ENCODE measurements at places on chromosomes 11 and 22.
A peak's percentile ranks its signal among the peaks of the same experiment; 100 is the strongest.

GRCh38 chr11:74138572-74138971 lies 32.2 kb downstream of the C2CD3 start:
- DNase-seq, result no peak

DNA sequence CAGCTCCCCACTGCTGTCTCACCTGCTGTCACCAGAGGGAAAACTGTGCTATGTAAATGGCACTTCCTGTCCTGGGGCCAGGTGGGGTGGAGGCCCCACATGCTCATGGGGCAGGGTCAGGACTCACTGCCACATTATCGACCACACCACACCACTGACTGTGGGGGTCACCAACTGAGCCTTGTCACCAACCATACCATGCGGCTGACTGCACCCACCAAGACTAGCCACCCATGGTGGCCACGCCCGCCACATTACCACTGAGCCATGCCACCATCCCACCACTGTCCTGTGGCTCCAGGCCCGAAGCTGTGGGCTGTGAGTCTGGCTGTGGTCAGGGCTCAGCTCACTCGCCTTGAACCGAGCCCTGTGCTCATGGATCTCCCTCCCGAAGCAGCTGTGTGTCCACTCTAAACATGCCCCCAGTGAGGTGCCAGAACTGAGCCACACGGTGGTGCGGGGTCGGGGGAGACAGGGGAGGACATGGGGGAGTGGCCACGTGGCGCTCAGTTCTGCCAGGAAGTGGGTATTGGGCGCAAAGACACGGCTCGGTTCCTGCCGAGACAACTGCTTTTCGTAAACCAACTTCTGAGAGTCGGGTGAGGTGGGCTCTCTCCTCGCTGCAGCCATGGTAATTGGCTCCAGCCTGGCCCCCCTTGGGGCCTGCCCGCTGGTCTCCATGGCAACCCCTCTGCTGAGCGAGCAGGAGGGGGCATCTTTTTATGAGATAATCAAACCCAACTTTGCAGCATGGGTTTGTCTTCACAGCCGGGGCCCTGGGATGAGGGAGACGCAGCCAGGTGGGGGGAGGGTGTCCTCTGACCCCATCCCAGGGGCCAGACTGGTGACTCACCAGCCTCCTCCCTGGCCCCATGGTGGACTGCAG lies 23.2 kb downstream of the RTN4R start:
- DNase-seq, result no peak

DNA sequence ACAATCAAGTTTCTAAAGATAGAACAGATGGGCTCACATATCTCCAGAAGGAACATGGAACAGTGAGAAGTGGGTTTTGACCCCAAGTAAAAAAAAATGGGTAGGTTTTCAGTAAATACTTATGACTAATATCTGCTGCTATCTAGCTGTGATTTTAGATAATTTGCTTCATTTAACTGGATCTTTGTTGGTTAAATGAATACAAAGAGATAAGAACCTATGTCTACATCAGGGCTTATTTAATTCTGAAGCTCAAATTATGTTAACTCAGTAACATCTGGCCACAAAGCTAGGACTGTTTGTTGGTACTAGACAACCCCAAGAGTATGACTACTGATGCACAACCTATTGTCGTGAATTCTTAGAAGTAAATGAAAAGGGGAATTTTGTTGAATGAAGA lies 144.4 kb upstream of the SESN3 start:
- no peak for DNase-seq

DNA sequence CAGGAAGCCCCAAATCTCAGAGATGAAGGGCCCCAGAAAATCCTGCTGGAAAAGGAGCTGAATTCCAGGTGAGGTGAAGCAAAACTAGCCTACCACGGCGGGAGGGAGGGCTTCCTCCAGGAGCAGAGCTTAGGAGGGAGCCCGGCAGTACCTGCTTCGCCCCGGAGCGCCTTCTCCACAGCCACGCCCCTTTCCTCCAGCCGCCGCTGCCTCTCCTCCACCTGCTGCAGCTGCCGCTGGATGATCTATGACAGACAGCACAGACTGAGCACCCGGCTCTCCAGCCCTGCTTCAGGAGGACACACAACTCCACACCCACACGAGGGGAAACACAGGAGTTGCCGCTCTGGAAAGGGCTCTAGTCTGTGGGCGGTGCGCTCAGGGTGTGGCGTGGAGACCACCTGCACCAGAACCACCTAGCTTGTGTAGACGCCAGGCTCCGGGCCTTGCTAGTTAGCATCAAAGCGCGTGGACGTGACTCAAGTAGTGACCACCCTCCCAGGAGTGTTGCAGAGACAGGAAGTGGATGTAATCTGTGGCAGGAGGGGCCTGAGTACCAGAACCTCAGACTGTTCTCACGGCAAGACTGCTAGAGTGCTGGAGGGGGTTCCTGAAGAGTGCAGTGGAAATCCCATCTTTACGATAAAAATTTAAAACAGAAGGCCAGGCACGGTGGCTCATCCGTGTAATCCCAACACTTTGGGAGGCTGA lies 34.6 kb upstream of the BID start:
- DNase-seq, result no peak

DNA sequence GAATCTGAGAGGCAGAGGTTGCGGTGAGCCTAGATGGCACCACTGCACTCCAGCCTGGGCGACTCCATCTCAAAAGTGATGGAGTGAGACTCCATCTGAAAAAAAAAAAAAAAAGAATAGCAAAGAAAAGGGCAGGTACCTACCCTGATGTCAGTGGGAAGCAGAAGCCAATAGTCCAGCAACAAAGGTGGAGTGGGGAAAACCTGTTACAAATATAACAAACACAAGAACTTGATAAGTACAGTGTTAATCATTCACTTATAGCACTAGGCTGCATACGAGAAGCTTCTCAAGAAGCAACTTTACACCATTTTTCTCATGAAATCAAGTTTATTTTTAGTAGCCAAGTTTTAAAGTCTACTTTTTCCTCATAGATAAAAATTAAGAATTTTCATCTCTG lies 62.5 kb upstream of the YWHAH start:
- DNase-seq, result no peak

DNA sequence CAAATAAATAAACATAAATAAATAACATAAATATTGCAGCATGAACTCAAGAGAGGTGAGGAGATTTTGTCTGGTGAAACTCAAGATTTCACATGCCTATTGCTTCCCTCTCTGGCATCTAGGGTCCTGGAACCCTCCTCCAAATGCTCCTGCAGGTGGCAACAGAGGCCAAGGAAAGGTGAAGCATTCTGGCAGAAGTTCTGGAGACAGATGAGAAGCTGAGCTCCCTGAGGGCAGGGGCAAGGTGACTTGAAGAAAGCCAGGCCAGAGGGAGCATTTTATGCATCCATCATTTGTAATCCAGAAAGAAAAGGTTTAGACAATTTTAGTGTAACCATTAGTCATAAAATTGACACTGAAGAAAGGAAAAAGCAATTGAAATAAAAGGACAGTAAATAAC lies 64.9 kb downstream of the ENDOD1 start:
- DNase-seq, result peak; percentile 63

- no peak for DNase-seq
These were observed 98.2 kb upstream of the BID start for GRCh38 chr22:17872471-17872870.

GRCh38 chr11:17077240-17077519 lies 287 bp downstream of the RPS13 start:
- DNase-seq, result no peak

DNA sequence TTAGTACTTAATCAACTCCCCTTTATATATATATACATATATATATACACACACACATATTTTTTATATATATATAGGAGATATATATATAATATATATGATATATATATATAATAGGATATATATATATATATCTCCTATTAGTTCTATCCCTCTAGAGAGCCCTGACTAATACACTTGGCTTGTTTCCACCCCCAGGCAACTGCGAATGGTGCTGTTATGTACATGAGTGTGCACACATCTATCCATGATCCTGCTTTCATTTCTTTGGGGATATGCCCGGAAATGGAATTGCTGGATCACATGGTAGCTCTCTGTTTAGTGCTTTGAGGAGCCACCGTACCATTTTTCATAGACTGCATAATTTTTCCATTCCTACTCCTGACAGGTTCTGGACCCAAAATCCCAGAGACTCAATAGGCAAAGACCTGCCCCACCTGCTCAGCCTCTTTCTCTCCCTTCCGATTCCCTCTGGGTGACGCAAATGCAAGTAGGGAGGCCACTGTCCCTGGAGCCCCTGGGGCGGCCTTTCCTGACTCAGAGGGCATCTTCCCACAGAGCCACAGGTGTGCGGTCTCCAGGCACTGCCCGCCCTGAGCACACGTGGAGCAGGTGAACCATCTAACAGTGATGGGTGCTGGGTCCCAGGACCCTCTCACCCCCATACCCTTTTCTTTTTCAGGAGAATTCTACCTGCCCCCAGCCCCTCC lies 12.0 kb downstream of the FGF3 start:
- DNase-seq, result no peak

- no peak for DNase-seq
These were observed 4.6 kb downstream of the ATF4 start for GRCh38 chr22:39524753-39525657.

DNA sequence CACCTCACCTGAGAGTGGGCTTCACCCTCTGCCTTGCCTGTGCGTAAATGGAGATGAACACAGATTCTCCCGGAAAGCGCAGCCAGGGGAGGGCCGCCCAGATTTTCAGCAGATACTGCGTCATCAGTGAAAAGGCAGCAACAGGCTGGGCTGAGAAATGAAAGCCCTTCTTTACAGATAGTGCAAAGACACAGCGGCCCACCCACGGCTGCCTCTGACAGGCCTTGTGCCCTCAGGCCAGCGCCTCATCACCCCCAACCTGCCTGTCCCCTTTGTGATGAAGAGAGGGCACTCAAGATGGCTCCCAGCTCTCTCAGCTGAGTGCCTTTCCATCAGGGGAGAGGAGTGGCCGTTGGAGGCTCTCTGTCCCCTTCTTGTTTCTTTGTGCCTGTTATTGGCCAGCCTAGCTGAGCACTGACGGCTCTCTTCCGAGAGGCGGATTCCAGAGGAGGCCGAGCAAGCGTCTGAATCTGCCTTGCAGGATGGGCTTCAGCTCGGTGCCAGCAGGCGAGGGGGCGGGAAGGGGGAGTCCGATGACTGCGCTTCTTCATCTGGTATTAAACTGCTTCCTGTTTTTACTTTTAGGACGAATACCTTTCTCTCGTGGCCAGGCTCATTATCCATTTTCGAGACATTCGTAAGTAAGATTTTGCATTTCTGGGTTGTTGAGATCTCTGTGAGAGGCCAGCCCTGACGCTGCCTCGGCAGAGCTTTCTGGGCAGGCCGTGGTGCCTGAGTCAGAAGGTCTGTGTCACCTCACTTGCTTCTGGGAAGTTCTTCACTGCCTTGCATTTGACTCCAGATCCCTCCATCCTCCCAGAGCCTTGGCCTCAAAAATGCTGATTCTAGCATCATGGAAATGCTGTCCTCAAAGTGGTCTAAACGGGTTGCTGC lies 43.7 kb downstream of the MED15 start:
- DNase-seq, result no peak

DNA sequence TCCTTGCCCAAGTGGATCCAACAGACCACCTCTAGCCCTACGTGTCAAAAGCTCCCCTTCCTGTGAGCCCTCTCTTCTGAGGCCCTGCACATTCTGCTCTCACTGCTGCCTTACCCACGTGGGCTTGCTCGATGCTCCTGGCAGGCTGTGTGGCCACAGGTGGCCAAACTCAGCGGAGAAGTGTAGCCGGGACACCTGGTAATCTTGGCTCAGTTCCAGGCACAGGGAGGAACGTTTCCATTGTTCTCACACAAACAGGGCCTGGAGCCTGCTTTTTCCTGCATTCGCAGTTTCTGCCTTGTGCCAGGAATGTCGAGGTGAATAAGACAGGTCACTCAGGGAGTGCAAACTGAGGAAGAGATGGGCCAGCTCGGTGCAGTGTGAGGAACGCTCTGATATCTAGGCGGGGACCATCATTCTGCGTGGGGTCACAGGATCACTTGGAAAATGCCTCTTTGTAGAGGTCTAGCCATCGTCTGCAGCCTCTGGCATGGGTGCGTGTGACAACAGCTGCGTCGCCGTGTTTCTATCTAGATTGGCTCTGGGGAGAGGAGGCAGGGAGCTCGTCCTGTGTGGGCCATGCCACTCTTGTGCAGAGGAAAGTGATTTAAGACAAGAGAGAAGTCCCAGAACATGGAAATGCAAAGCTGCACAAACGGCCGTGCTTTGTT lies 127.6 kb upstream of the PARVA start:
- DNase-seq, result peak; percentile 93

DNA sequence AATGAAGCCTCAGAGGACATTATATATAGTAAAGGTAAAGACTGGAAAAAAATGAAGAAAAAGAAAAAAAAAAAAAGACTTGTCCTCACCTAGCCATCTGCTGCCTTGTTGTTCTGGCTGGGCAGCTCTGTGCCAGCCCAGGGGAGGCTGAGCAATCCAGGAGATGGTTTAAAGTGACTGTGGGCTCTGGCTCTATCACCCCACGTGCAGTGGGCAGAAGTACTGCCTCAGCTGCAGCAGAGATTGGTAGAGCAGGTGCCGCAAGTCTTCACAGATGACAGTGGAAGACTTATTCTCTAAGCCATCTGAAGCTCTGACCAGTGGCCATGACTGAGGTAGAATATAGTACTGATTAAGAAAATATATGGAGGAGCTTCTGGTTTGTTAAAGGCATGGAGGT lies 62.2 kb downstream of the SGSM3 start:
- DNase-seq, result no peak

- DNase-seq, result no peak
These were observed 7.2 kb downstream of the OSBP2 start for GRCh38 chr22:30701872-30702271.

- DNase-seq, result no peak
These were observed 19.1 kb downstream of the OR8D1 start for GRCh38 chr11:124294687-124295086.

DNA sequence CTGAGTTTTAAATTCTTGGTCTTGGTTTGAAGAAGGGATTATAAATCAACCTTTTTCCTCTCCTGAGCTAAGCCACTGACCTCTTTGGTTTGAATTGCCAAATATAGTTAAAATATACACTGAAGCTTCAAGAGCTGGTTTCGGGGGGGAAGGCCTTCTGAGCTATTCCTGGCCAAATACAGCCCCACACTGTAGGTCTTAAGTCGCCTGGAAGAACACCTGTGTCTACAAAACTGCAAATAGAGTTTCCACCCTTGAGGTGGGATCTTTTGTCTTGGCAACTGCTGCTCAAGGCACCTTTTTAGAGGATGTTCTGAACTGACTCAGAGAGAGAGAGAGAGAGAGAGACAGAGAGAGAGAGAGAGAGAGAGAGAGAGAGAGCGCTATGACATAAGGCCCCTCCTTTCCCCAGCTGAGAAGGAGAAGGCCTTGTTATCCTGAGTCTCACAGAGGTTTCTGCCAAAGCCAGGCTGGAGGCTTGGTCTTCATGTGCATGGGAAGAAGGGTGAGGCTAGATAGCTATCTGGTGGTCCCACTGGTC lies 5.5 kb downstream of the ADM start:
- no peak for DNase-seq

DNA sequence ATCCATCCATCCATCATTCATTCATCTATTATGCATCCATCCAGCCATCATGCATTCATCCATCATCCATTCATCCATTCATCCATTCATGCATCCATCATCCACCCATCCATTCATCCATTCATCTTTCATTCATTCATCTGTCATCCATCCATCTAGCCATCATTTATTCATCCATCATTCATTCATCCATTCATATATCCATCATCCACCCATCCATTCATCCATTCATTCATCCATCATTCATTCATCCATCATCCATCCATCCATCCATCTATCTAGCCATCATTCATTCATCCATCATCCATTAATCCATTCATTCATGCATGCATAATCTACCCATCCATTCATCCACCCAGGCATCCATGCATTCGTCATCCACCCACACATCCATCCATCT lies 1450.3 kb downstream of the TBC1D22A start:
- no peak for DNase-seq
